MV-4-11 (cell line): ENCODE measurements at places on chromosomes 7 and 10.
A peak's percentile ranks its signal among the peaks of the same experiment; 100 is the strongest.

GRCh38 chr10:130493021-130493420 lies 356.8 kb downstream of the GLRX3 start:
- DNase-seq = no peak

DNA sequence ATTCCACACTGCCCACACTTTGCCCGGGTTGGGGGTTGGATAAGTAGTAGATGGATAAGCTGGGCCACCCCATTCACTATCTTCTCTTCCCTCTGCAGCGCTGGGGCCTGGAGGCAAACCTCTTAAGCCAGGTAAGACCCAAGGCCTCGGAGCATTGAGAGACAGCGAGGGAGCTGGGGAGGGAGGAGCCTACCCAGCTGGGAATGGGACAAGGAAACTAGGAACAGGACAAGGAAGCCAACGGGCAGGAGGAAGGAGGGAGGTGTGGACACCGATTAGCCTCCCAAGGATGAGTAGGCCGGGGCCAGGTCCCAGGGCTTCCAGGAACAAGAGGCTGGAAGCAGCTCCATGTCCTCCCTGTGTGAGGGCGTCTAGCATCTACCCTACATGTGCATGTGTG lies 9.6 kb downstream of the ELN start:
- DNase-seq = no peak

GRCh38 chr10:34760606-34761005 lies 54.5 kb downstream of the PARD3 start:
- no peak for DNase-seq

GRCh38 chr7:116724560-116725231 lies 52.7 kb downstream of the MET start:
- DNase-seq = no peak

DNA sequence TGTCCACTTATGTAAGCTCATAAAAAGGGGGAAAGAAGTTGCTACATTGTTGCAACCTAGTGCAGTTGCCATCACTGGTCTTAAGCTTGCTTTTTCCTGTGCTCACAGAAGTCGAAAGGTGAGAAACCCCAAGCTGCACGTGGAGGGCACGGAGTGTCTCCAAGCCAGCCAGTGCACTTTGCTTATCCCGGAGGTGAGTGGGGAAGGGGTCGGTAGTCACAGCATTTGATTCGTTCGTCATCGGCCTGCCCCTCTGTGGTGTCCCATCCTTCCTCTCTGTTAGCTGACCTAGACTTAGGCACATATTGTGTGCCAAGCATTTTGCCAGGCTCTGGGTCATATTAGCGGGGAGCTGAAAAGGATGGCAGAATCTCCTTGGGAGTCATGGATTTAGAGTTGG lies 50.5 kb downstream of the DENND11 start:
- no peak for DNase-seq

DNA sequence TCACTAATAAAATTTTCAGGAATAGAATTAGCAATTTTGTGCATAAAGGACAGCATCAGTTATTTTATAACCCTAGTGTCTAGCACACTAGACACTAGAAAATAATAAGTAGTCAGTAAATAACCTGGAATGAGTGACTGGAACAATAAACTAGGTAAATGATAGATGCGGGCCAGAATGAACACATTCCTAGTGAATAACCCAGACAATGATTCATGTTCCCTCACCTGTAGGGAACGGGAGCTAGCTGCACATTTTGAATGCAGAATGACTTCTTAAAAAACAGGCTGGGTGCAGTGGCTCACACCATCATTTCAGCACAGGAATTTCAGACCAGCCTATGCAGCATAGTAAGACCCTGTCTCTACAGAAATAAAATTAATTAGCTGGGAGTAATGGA lies 3.2 kb upstream of the ATOH7 start:
- no peak for DNase-seq

DNA sequence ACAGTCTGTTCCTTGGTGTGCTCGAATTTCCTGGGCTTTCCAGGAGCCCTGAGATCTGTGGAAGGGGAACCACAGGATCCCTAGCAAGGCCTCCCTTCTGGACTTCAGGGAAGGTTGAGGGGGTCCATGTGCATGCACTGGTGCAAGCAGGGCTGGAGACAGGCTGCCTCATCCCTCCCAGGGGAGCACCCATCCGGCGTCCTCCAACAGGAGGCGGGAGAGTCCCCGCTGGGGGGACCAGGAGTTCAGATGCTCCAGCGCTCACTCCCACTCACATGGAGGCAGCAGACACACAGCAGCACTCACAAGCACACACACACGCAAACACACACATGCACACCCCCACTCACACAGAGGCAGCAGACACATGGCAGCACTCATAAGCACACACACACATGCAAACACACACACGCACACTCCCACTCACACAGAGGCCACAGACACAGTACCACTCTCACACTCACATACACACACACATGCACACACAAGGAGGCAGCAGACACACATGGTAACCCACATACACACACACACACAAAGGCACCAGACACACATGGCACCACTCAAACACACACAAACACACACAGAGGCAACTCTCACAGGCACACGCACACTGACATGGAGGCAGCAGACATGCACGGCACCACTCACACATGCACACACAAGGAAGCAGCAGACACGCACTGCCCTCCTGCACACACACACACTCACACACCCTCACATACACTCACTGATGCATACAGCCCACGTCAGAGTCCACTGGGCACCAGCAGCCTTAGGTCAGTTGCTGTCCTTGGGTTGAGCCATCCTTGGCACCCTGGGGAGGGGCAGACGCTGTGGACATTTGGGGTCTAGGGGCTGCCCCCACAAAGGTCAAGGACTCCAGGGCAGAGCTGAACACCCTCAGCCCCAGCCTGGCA lies 247.0 kb upstream of the PPP2R2D start:
- no peak for DNase-seq

DNA sequence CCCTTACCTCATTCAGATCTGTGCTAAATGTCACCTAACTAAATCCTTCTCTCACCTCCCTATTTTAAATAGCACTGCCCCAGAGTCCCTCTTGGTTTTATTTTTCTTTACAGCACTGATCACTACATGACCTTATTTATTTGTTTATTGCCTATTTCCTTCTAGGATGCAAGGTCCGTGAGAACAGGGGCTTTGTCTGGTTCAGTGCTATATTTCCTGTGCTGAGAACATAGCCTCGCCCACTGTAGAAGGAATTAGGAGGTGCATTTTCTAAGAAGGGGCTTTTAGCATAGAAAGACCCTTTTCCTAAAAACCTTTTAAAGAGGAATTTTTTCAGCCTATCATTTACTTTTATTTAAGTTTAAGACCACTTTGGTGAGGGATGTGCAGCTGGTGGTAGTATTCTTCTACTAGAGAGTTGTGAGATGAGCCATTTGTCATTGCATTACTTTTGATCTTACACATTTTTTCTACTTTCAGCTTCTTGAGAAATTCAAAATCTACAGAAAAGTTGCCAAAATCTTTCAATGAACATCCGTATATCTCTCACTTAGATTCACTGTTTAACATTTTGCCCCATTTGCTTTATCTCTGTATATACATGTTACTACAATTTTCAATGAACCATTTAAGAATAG lies 13.5 kb upstream of the PCGF5 start:
- no peak for DNase-seq

GRCh38 chr10:44009891-44010632 lies 361.4 kb upstream of the ZNF32 start:
- no peak for DNase-seq

DNA sequence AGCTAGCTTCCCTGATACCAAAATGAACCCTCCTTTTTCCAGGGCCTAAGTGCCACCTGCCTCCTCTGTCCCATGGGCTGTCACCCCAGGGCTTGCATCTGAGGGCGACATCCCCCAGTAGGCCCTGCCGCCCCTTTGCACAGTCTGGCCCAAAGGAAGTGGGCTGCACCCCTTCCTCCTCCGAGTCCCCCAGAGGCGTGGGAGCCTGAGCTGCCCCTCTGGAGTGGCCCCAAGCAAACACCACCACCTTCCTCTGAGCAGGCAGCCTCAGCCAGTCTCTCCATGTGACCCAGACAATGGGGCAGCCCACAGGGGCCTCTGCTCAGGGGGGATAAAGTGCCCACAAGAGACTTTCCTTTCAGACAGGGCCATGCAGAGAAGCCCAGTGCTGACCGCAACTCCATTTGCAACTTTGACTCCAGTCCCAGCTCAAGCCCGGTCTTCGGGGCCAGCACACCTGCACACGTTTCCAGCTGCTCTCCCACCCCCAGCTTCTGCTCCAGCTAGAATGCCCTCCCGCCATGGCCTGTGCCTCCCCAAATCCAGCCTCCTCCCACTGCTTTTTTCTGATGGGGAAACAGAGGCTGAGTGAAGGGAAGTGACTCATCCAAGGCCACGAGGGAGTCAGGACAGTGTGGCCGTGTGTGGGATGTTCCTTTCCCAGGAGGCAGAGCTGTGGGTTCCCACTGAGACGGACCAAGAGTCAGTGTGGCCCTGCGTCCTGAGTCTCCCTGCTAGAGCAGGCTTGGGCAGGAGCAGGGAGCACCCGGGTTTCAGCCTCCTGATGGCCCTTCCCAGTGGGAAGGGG lies 111.9 kb downstream of the ZMIZ1 start:
- peak; percentile 18 for DNase-seq

DNA sequence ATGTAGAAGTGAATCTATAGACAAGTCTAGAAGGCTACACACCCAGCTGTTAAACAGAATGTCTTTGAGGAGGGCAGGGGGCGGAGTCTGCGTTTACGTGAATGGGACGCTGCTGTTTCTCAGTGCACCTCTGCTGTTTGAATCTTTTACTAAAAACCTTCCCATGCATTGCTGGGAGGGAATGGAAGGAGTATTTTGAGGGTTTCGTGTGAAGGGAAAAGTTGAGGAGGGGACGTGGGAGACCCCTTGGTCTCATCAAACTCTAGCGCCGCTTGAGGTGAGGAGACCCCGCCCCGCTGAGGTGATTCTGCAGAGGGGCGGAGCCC lies 492 bp upstream of the VCL start:
- DNase-seq = peak; percentile 63

GRCh38 chr7:157938211-157938610 lies 601.4 kb downstream of the DNAJB6 start:
- no peak for DNase-seq

DNA sequence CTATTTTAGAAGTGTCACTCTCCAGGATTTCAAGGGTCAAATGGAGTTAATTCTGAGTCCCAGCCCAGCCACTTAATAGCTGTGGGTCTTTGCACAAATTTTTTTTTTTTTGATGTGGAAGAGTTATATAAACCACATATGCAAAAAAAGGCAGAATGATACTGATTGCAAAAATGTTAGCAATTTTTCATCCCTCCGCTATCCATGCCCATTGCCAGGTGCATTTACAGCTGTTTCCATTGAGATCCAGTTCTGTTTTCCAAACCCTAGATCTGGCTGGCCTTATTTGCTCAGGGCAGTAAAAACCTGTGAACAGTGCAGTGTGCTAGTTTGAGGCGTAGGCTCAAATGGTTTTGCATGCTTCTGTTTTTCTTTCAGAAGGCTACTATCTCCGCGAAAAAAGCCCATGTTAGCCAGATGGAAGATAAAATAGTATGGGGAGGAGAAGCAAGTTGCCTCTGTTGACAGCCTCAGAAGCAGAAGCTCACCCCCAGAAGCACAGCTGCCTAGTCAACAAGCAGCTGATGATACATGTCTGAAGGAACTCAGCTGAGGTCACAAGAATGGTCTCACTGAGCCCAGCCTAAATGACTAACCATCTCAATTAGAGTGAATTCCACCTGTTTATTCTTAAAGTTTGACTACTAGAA lies 997 bp upstream of the ZNF138 start:
- no peak for DNase-seq

DNA sequence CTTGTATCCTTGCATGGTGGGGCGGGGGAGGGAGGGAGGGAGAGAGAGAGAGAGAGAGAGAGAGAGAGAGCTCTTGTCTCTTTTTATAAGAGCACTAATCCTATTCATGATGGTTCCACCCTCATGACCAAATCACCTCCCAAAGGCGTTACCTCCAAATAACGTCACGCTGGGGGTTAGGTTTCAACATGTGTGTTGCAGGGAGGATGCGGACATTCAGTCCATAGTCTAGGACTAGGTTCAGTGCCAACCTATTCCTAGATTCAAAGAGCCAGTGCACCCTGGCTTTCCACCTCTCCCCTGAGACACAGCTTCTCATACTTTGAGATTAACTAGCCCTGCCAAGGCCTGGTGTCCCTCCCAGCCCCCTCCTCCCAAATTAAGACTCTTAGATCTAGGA lies 123.0 kb downstream of the GRK5 start:
- DNase-seq = no peak

GRCh38 chr10:29791773-29792172 lies 157.0 kb upstream of the SVIL start:
- no peak for DNase-seq

DNA sequence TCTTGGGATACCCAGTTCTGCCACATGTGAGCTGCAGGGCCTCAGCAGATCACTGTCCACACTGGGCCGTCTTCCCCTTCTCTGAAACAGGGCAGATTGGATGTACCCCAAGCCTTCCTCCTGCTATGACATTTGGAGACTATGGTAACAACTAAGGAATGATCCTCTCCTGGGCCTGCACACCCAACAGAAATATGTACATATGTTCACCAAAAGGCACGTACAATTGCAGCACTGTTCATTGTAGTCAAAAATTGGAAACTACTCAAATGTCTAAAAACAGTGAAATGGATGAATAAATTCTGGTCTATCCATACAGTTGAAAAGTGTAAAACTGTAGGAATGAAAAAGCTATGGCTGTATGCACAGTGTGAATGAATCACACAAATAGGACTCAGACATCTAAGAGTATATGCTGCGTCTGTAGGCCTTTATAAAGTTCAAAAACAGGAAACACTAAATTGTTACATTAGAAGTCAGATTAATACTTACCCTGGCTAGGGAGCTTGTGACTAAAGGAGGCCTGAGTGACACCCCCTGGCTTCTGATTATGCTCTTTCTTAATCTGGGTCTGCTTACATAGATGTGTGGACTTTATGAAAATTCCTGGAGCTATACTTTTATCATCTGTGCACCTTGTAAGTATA lies 16.1 kb upstream of the XPNPEP1 start:
- no peak for DNase-seq

GRCh38 chr7:83691095-83691494 lies 42.2 kb upstream of the SEMA3E start:
- no peak for DNase-seq

- DNase-seq = no peak
Observed at GRCh38 chr7:145779140-145779539, 337.5 kb upstream of the CNTNAP2 start.

DNA sequence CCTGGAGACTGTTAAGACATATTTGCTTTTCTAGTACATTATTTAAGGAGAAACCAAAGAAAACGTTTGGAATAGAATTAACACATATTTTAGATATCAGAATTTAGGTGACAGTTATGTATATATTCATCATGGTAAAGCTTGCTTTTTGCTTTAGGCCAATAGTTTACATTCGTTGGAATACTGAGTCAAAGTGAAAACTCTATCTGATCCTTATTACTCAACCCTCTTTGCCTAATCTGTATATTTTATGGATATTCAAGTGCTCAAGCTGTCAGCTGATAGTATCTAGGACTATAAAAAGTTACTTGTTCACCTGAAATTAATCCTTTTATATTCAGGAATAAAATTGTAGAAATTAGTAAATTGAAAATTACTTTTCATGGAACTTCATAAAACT lies 61.1 kb downstream of the VPS50 start:
- no peak for DNase-seq

GRCh38 chr7:88147341-88147740 lies 72.5 kb downstream of the SRI start:
- DNase-seq = no peak

GRCh38 chr10:4820804-4821401 lies 5.1 kb upstream of the AKR1E2 start:
- peak; percentile 93 for DNase-seq

- DNase-seq = peak; percentile 91
Observed at GRCh38 chr10:132319853-132320653, 11.9 kb upstream of the LRRC27 start.

- DNase-seq = peak; percentile 18
Observed at GRCh38 chr10:26781797-26782196, 79.0 kb downstream of the ABI1 start.
